Cerebellar nuclear complex (tissue), 1 donor: ENCODE measurements at places on chromosomes 6 and 20.

DNA sequence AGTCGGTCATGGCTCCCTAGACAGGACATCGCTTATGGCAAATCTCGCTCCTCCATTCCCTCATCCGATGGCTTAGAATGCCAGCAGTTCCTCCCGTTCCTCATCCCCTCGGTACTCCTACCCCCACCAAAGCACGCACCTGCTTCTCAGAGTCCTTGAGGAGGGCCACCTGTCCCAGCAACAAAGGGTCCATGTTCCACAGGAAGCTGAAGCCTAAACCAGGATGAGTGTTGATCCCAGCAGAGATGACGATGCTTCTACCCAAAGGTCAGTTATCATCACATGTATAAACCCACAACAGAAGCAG is 111.2 kb downstream of the THBS2 start:
- DNase-seq, result no peak

GRCh38 chr6:1285956-1286355 is 25.9 kb upstream of the FOXQ1 start:
- no peak for DNase-seq

GRCh38 chr6:39330476-39330875 is 8.0 kb upstream of the KCNK16 start:
- DNase-seq, result no peak

GRCh38 chr6:152595499-152595898 is 41.7 kb downstream of the SYNE1 start:
- no peak for DNase-seq

DNA sequence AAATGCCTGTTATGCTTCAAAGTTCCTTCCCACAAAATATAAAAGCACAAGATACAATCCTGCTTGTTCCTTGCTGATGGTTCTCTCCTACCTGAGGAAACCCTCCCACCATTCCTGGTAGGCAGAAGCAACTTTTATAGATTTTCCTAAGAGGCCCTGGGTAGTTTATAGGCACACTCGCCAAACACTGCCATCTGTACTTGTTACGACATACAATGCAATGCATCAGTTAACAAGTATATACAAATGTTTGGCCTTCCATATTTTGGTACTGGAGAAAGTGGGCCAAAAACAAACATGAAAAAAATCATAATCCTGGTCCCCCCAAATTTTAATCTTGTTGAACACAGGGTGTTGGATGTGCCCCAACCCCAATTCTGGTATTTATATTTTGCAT is 16.6 kb downstream of the MCM9 start:
- no peak for DNase-seq
